ENCODE measurements at places on chromosomes 4 and X.

DNA sequence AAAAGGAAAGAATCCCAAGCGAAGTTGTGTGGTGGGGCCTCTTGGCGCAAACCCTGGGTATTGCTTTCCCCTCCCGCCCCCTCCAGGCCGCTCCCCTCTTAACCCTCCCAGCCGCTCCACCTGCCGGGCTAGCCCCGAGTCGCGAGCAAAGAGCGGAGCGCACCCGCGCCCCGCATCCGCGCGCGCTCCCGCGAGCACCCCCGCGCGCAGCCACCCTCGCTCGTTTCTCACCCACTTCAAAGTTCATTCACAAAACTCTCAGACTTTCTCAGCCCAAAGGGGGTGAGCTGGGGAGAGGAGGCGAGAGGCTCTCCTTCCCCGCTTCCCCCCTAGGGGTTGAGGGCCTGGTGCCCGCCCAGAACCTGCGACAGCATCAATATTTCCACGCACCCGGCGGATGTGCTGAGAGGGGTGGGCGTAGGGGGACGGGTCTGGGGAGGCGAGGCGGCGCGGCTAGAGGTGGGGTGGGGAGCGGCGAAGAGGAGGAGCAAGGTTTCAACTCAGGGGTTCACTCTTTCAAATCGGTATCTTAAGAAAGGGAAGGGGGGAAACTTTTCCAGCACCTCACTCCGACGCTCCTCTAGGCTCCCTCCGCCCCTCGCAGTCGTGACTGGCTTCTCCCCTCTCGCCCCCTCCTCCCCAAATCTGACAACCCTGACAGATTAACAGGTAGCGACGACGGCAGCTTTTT, 1.8 kb downstream of the MAML3 start:
- no peak for DNase-seq

- DNase-seq, result no peak
Measured at GRCh38 chr4:186501554-186501953, 53.8 kb downstream of the MTNR1A start.

GRCh38 chr4:169707958-169708643, 49.6 kb downstream of the HPF1 start:
- no peak for DNase-seq

DNA sequence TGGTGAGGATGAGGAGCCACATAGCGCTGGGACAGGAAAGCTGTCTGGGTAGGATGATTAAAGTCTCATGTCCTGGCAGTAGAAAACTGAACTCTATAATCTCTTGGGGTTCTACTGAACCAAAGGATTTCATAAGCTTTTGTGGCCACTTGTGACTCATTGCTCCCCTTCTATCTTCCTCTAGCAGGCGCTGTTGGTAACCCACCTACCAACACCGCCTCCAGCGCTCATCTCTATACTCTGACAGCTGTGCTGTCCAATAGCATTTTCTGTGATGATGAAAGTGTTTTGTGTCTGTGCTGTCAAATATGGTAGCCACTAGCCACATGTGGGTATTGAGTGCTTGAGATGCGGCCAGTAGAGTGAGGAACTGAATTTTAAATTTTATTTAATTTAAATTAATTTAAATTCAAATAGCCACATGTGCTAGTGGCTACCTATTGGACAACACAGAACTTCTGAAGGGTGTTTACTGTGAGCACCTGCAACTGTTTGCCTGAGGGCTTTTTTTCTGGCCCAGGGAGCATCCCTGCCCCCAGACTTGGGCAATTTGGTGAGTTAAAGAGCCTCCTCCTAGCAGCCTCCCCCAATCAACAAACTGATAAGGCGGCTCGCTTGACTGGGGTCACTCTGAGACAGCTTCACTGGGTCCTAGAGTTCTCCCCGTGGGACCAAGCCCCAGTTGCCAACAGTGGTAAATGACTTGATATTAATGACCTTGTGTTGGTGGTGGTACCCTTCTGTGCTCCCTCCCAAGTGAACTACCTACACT, 169.2 kb upstream of the ATP6AP2 start:
- DNase-seq, result no peak

DNA sequence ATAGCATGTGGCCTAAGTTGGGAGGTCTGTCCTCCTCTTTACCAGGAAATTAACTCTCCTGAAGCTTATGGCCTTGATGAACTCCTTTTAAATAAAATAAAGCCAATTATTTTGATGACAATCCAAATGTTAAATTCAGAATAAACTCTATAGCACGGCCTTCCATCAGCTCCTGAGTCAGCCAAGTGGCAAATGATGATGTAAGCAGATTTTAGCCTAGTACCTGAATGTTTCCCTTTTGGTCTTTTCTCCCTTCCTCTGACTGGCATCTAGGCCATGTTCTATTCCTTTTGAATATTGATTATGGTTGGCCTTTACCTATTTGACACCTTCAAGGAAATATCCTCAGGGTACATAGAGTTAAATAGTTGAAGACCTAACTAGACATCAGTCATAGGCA, 76.2 kb downstream of the PARM1 start:
- DNase-seq, result no peak

DNA sequence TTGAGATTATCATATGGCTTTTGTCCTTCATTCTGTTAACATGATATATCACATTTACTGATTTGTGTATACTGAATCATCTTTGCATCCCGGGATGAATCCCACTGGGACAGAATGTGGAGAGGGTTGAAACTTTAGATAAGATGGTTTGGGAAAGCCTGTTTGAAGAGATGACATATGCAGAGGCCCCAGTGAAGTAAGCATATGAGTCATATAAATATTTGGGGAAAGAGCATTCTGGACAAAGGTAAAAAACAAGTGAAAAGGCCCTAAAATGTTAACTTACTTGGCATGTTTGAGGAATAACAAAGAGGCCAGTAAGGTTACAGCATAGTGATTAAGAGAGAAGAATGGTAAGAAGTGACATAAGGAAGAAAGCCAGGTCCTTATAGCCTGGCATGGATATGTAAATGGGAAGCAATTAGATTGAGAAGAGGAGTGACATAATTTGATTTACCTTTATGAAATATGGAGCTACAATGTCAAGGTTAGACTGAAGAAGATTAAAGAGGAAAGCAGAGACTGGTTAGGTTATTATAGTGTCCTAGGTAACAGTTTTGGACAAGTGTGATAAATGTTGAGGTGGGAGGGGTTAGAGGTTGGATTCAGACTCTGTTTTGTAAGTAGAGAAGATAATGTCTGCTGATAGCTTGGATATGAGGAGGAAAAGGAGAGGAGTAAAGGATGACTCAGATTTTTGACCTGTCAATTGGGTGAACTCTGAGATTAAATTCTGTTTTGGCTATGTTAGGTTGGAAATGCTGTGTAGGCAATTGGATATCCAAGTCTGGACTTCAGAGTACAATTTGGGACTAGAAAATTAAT, 54.6 kb upstream of the DRP2 start:
- no peak for DNase-seq

DNA sequence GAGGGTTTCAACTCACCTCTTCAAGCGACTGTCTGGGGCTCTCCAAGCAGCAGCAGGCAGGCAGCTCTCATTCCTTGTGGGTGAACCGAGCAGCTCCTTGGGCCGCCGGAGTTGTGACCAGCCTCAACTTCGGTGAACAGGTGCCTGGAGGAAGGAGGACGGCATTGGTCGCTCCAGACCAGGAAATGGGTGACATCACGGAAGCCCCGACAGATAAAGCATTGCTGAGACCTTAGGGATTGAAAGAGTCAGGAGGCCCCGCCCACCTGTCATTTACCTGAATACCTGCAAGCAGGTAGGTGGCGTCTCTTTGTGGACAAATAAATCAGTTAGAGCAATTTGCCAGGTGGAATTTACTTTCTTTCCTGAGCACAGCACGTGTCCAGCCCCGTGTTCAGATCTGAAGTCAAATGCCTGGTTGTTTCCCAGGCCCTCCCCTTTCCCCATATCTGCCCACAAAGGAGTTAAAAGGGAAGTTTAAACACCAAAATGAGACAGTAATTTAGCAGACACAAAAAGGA, at the start of gene LNX1:
Gene LNX1, minus strand, starts transcription at position 115 of the 521 bp plus-strand sequence. CDS start 17,484 bp downstream, outside the sequence.
- DNase-seq, result no peak
